A673 (cell line): ENCODE measurements at places on chromosomes 2 and 18. TPM values are rescaled to one million over a fixed set of nuclear protein-coding genes. Genes with fewer than 3 reads are reported as not detected.

SLC9A4 gene
- total RNA-seq: 0.11 and 0.17 TPM in 2 replicates

GPBAR1 gene
- total RNA-seq: 0.30 and 0.46 TPM in 2 replicates

B3GNT7 gene
- 0.09 TPM in 1 of 2 replicates, not detected in the other for total RNA-seq

SLC30A3 gene
- total RNA-seq: 45.0 and 45.6 TPM in 2 replicates

- no peak overlapping the region for H3K4me3 ChIP-seq
- peak overlapping the region; percentile 6 for H3K27ac ChIP-seq
- H3K27me3 ChIP-seq: no peaks in the 10 kb centered on the region
- no peaks in the 10 kb centered on the region for H3K36me3 ChIP-seq
Measured at GRCh38 chr2:121489911-121490583, 40.6 kb upstream of the RNU4ATAC start.

KCNIP3 gene
- total RNA-seq: 0.24 and 0.45 TPM in 2 replicates

DNA sequence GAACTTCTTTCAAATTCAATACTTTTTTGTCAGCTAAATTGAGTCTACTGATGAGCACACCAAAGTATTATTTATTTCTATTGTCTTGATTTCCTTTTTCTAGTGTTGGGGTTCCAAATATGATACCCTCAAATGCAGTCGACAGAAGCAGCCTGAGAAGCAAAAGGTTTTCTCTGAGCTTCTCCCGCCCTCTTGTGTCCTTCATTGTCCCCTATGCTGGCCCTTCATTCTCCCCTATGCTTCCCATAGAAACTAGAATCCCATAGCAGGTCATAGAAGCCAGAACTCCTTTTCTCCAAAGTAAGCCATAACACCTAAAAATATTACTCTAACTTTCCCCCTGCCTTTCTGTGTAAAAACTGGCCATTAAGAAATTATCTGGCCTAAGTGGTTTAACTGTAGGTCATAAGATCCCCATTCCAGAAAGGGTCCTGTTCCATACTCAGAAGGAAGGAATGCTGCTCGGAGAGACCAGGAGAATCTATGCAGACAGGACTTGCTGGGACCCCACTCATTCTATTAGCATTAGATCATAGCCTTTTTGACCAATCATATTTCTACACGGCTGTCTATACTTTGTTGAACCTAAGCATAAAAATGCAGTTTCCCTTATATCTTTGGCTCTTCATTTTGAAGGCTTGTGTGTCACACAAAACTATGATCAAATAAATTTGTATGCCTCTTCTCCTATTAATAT, 764.6 kb upstream of the PKDCC start:
- DNase-seq: no peak
- H3K36me3 ChIP-seq: no peaks in the 10 kb centered on the region
- no peak overlapping the region for H3K27ac ChIP-seq
- no peaks in the 10 kb centered on the region for H3K4me1 ChIP-seq

DNA sequence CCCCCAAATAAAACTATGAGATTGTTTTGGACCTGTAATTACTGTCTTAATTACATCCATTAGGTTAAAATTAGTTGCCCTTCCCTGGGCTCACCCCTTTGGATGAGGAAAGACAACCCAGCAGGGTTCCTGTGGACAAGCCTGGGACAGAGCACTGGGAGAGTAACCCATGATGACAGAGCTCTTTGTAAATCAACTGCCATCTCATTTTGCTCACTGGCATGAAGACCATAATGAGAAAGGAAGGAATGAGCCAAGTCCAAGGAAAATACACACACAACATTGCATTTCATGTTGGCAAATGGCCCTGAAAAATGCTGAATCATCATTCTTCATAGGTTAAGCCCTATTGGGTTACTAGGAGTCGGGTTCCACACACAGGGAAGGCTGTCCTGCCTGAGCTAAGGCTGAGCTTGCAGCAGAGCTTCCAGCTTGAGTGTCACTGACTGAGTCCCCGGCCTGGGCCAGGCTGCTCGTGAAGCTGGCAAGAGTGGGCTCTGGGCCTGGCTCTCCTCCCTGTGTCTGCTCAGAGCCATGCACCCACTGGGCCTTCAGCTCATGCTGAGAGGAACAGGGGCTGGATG, 94.1 kb upstream of the ACAA2 start:
- no peak for DNase-seq
- no peak overlapping the region for H3K4me3 ChIP-seq
- H3K27ac ChIP-seq: no peak overlapping the region
- no peaks in the 10 kb centered on the region for H3K36me3 ChIP-seq

ATP6V1B1 gene
- 6.4 and 6.5 TPM in 2 replicates for total RNA-seq

DNA sequence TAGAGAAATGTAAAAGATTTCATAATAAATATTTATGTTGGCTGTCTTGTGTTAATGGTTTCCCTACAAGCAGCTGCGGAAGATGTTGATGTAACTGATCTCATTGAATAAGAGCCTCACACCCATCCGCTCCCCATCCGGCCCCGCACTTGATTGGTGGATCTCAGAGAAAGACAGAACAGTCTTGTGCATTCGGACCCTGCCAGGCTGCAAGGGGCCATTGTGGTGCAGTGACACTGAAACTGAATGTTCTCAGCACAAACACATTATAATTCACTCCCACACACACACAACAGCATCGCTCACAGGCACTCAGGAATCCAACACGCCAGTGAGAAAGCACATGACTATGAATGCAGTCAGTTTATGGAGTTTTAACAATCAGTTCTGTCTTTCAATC, 47.8 kb downstream of the PRELID3A start:
- H3K27me3 ChIP-seq: no peaks in the 10 kb centered on the region
- DNase-seq: no peak
- no peaks in the 10 kb centered on the region for H3K36me3 ChIP-seq
- H3K27ac ChIP-seq: no peak overlapping the region

DAW1 gene
- total RNA-seq: 1.2 and 2.4 TPM in 2 replicates

DNA sequence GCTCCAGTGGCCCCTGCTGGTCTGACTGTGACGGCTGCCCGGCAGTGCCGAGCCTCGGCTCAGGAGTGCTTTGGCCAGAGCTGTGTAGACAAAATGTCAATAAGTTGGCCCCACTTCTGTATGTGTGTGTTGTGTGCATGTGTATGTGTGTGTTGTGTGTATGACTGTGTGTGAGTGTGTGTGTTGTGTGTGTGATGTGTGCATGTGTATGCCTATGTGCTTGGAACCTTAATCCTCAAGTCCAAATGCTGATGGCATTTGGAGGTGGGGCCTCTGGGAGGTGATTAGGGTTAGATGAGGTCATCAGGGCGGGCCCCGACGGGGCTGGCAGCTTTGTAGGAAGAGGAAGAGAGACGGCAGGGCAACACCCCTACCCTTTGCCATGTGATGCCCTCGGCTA, 269.0 kb downstream of the DCDC2C start:
- H3K27me3 ChIP-seq: no peaks in the 10 kb centered on the region
- peaks cover 10% of the 10 kb centered on the region for H3K4me1 ChIP-seq
- no peak overlapping the region for H3K4me3 ChIP-seq
- DNase-seq: no peak
- no peaks in the 10 kb centered on the region for H3K36me3 ChIP-seq
